ENCODE measurements at places on chromosomes 2 and 18. TPM values are rescaled to one million over a fixed set of nuclear protein-coding genes. Genes with fewer than 3 reads are reported as not detected.

Gene LCT
- 0.06 TPM for total RNA-seq

GRCh38 chr18:58391231-58391825, 237.6 kb downstream of the ALPK2 start:
- no peak overlapping the region for H3K27ac ChIP-seq
- no peak for DNase-seq
- H3K4me3 ChIP-seq, result no peak overlapping the region
- no peaks in the 10 kb centered on the region for H3K27me3 ChIP-seq

DNA sequence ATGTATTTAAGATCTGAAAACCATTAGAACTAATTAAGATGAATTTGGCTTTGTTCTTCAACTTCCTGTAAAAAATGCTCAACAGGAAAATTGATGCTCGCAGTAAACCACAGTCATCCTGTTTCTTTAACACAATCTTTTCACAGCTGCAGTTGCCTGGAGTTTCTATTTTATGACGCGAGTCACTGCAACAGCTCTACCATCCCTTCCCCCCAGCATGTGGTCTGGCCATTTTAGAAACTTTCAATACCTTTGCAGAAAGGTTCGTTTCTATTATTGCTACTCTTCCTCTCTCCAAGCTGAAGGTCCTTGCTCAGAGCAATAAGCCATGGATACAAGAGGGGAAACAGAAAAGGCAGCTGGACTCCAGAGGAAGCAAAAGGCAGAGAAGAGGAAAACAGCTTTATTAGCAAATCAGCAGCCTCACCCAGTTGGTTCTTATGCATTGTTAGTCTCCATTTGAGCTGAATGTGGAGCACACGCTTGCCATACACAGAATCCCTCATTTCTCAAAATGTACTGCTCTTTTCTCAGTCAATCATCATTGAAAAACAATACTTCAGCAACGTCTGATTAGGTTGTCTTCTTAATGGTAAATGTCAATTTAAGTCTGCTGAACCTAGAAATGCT, 3.9 kb downstream of the WIPF1 start:
- no peaks in the 10 kb centered on the region for H3K27me3 ChIP-seq
- DNase-seq, result no peak
- H3K36me3 ChIP-seq, result no peaks in the 10 kb centered on the region
- H3K4me1 ChIP-seq, result no peaks in the 10 kb centered on the region
- H3K27ac ChIP-seq, result no peak overlapping the region
- H3K4me3 ChIP-seq, result no peak overlapping the region

DNA sequence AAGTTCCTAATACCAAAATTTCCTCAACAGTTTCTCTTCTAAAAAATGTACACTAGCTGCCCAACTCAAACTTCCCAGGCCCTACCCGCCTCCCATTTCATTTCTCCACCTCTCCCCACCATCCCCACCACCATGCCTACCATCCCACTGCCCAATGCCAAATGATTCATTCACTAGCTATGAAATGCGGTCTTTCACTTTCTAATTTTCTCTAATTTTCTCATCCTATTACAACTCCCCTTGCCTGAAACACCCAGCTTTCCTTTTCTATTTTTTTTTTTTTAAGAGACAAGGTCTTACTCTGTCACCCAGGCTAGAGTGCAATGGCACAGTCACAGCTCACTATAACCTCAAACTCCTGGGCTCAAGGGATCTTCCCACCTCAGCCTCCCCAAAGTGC, 38.4 kb downstream of the KIDINS220 start:
- peaks cover 12% of the 10 kb centered on the region for H3K36me3 ChIP-seq
- DNase-seq, result no peak
- H3K4me1 ChIP-seq, result no peaks in the 10 kb centered on the region
- no peak overlapping the region for H3K27ac ChIP-seq
- no peaks in the 10 kb centered on the region for H3K27me3 ChIP-seq
- H3K4me3 ChIP-seq, result no peak overlapping the region

DNA sequence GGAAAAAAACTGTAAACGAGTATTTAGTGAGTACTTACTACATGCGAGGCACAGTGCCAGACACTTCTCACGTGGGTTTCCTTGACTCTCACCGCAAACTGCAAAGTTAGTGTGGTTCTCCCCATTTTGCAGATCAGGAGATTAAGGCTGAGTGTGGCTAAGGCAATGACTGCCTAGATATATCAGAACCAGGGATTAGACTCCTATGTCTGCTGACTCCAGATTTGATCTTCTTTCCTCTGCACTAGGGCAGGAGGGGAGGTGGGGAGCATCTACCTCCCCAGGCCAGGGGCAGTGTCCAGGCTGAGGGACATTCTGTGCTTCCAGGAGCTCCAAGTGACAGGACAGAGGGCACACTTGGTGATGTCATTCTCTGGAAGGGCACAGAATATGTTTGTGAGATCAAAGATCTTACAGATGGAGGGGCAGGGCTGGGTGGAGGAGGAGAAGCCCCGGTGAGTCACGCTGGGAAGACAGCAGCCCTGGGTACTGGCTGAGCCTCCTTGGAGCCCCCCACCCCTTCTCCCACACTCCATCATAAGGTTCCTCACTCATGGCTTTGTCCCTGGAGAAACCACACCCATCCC, 92.4 kb downstream of the RHOB start:
- H3K4me3 ChIP-seq, result no peak overlapping the region
- H3K36me3 ChIP-seq, result no peaks in the 10 kb centered on the region
- no peaks in the 10 kb centered on the region for H3K27me3 ChIP-seq
- peaks cover 24% of the 10 kb centered on the region for H3K4me1 ChIP-seq
- DNase-seq, result no peak
- H3K27ac ChIP-seq, result no peak overlapping the region

GRCh38 chr2:239065962-239066361, 218.1 kb downstream of the TWIST2 start:
- H3K36me3 ChIP-seq, result 0 out of 2 replicates have a peak, but pooled peaks cover 2% of the 10 kb centered on the region
- DNase-seq, result no peak
- no peaks in the 10 kb centered on the region for H3K27me3 ChIP-seq
- H3K27ac ChIP-seq, result no peak overlapping the region
- no peaks in the 10 kb centered on the region for H3K4me1 ChIP-seq
- H3K4me3 ChIP-seq, result no peak overlapping the region

- peak overlapping the region; percentile 80 for H3K4me3 ChIP-seq
- H3K27ac ChIP-seq, result no peak overlapping the region
- no peak for DNase-seq
- peaks cover 22% of the 10 kb centered on the region for H3K4me1 ChIP-seq
- H3K27me3 ChIP-seq, result peaks cover 30% of the 10 kb centered on the region
These were observed 1.4 kb downstream of the DPYSL5 start for GRCh38 chr2:26849056-26849999.

DNA sequence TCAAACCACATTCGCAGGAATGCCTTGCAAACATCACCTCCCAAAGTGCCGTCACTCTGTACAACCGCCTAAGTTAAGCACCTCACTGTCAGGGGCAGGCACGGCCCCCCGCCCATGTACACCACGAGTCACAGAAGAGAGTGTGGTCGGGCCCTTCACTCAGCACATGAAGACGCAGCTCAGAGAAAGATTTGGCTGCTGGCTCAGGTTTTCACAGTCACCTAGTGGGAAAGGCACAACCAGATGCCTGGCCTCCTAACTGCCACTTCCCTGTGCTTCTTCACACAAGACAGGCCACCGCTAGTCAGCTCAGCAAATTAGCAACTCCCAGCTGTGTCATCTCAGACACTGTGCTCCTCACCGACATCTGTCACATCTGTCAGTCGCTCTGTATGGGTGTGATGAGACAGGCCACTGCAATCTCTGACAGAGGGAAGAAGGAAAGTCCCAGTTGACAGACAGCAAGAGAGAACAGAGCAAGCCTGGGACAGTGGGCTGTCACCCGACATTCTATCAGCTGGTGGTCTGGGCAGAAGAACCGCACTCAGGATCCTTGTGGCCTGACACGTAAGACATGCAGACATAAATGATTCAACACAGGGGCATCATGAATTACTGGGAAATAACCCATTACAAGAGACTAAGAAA, 60.8 kb downstream of the CRACDL start:
- H3K27ac ChIP-seq, result no peak overlapping the region
- peak; percentile 30 for DNase-seq
- no peaks in the 10 kb centered on the region for H3K27me3 ChIP-seq
- H3K4me1 ChIP-seq, result no peaks in the 10 kb centered on the region

DNA sequence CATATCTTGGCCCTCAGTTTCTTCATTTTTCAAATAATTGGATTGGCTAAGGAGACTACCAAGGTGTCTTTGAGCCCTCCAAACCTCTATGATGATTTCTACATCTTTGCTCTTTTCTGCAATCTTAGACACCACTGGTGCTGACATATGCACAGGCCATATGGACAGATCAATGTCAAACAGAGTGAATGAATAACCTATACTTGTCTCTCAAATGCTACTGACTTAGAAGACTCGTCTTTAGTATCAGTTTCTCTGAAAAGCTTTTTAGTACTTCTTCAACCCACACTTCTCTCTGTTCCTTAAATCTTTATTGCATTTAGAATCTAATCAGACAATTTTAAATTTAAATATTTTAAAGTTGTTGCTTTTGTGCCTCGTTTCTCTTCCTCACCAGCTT, 258.2 kb downstream of the LTBP1 start:
- no peaks in the 10 kb centered on the region for H3K4me1 ChIP-seq
- H3K36me3 ChIP-seq, result no peaks in the 10 kb centered on the region
- H3K27me3 ChIP-seq, result no peaks in the 10 kb centered on the region
- no peak overlapping the region for H3K27ac ChIP-seq

DNA sequence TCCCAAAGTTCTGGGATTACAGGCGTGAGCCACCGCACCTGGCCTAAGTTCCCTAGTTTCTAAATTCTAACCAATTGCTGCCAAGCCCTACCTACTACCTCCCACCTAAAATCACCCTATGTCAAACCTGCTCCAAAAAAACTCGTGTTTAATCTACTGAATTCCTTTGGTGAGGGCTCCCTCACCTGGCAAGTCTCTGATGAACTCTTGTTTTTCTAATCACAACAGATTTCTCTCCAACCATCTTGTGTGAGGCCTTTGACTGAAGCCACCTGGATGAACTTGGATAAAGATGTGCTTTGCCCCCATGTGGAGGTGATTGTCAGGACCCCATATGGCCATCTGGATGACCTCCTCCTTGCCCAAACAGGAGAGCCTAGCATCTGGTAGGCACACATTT, 17.4 kb upstream of the SLC35G4 start:
- no peak overlapping the region for H3K4me3 ChIP-seq
- no peaks in the 10 kb centered on the region for H3K27me3 ChIP-seq
- H3K27ac ChIP-seq, result no peak overlapping the region
- no peak for DNase-seq

DNA sequence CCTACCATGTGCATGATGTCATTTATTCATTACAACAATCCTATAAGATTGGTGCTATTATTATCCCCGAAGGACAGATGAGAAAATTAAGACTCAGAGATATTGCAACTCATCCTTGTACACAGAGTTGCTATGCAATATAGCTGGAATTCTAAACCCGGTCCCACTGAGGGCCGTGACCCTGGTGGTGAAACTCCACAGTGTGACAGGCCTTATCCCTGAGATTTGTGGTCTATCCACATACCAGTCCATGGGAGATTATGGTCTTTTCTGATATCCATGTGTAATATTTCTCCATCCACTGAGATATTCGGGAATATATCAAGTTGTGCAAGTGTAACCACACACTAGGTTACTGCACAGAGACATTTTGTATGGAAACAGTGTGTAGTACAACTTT, 305.2 kb downstream of the TXNL1 start:
- H3K4me1 ChIP-seq, result no peaks in the 10 kb centered on the region
- no peaks in the 10 kb centered on the region for H3K27me3 ChIP-seq
- DNase-seq, result no peak
- H3K36me3 ChIP-seq, result no peaks in the 10 kb centered on the region
- no peak overlapping the region for H3K4me3 ChIP-seq
- no peak overlapping the region for H3K27ac ChIP-seq

GRCh38 chr2:69957965-69958364, 3.5 kb downstream of the ASPRV1 start:
- H3K36me3 ChIP-seq, result no peaks in the 10 kb centered on the region
- no peak overlapping the region for H3K4me3 ChIP-seq

DNA sequence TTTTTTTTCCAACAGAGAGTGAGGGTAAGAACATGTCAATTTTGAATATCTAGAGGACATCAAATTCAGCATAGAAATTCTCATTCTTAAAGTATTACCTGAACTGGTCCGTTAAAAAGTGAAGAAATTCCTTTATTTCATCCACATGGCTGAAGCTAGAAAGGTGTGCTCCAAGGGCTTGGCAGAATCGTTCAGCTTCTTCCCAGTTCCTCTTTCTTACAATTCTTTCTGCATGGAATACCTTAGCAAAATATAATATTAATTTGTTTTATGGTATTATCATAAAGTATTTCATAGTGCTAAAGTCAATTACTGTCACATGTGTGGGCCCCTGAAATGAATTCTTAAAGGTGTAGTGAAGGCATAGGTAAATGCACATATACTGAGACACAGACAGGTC, 74.3 kb upstream of the CD302 start:
- H3K4me3 ChIP-seq, result no peak overlapping the region
- no peaks in the 10 kb centered on the region for H3K36me3 ChIP-seq
- no peaks in the 10 kb centered on the region for H3K27me3 ChIP-seq
- H3K27ac ChIP-seq, result no peak overlapping the region
- DNase-seq, result no peak

All from H1 (cell line).